Hematopoietic multipotent progenitor cell treated with erythropoietin and hydrocortisone succinate and interleukin-3 and kit ligand, for 15 days (in vitro differentiated cells): ENCODE measurements at places on chromosomes 2 and 18.
A peak's percentile ranks its signal among the peaks of the same experiment; 100 is the strongest.

DNA sequence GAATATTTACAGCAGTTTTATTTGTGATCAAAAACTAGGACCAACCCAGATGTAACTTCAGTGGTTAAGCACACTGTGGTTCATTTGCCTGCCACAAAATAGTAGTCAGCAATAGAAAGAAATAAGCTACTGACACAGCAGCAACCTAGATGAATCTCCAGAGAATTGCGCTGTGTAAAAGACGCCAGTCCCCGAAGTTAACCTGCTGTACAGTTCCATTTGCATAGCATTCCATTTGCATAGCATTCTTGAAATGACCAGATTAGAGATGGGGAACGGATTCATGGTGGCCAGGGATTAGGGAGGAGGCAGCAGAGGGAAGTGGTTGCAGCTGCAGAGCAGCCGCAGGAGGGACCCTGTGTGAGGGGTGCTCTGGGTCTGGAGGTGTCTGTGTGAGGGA is 39.3 kb upstream of the NFATC1 start:
- no peak for DNase-seq

DNA sequence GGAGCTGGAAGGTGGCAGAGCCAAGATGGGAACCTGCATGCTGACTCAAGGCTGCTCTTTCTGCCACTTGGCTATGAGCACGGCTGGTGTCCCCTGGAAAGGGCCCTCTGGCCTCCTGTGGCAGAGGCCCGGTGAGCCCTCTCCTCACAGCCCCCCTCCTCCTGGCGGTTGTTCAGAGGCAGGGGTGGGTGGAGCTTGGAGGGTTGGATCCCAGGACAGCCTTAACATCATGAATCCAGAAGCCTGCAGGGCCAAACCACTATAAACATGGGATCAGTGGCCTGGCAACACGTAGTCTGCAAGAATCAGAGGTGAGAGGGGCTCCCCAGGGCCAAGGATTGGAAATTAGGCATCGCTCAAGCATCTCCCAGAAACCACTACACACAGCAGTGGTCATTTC is 48.5 kb upstream of the LOXHD1 start:
- DNase-seq, result no peak

DNA sequence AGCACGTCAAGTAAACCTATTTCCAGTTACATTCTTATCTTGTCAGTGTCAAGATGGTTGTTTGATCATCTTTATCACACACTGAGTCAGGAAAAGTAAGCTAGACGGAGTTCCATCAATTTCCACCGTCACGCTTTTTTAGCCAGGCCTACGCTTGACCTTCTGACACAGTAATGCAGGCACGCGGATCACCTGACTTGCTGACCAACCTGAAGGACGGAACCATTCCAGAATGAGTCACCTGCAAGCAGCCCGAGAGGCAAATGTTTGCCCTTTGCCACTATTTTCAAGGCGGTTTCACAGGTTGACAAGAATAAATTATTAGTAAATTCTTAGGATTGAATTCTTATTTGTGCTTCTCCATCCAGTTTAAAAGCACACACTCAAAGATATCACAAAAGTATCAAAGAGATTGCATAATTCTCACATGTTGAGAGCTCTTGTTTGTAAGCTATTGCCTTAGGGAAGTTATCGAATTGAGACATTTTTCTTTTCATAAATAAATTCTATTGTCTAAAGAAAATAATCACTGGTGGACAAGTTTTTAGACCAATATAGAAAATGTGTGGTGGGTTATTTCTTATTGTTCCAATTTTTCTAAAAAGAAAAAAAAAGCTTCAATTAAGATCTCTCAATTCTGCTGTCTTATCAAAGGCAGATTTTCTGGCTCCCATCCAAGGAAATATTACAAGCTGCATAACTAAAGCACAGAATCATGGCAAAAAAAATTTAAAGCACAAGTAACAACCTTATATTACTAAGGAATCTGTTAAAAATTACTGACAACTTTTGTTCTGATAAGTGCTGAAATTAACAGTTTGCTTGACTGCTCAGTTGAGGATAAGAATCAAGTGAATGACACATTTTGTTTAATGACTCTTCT is 31.9 kb downstream of the UXS1 start:
- DNase-seq, result peak; percentile 12

DNA sequence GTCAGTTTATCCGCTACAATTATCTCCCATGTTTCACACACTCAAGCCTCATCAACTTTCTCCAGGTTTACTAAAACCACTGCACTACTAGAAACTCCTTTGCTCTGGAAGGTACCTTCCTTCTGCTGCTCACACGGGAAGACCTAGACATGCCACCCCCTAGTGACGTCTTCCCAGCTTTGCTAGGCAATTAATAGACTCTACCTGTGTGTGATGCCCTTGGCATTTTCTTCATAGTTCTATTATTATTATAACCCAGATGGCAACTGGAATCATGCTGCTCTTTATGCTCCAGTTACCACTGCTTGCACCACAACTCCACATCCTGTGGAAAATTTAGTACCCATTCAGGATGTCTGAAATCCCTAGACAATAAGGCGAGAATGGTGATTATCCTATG is 42.4 kb downstream of the CACNB4 start:
- DNase-seq, result no peak

DNA sequence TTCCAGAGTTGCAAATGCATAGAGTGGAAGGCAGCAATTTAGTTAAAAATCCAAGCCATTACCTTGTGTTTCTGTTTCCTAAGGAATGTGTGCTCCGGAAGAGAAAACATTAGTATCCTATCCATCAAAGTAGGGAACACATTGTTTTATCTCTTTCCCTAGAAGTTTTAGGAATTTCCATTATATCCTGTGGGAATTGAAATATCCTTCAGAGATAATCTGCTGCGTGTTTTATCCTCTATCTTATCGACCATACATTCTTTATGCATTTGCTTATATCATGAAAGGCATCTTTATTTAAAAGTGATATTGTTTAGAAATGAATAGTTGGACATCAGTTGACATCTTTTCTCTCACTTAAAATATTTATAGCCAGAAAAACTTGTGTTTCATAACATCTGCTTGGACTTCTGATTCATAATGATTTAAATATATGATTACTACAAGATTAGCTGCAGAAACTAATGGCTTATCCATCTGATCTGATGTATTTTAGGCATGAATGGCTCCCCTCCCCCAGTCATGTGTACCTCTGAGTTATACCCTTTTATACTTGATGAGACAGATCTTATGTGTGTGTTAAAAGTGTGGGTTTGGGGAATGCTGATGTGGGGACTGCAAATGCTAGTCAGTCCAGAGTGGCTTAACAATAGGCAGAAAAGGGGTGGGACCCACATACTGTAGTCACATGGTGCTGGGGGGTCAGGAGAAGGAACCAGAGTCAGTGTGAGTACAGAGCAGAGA is 136.2 kb upstream of the ARHGAP28 start:
- no peak for DNase-seq

GRCh38 chr2:178796079-178796677 is 11.0 kb downstream of the TTN start:
- DNase-seq, result no peak

DNA sequence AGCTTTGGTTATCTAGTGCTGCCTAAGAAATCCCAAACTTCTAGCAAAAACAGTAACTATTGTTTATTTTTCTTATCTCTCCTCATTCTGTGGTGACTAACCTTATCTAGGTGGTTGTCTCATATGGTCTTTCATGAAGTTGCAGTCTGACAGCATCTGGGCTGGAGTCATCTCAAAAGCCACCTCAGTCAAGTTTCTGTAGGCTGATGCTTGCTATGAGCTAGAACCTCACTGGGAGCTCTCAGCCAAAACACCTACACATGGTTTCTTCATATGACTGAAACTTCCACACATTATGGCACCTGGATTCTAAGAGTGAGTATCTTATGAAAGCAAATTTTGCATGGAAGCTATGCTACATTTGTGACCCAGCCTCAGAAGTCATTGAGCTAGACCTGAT is 596.4 kb upstream of the VRK2 start:
- no peak for DNase-seq

DNA sequence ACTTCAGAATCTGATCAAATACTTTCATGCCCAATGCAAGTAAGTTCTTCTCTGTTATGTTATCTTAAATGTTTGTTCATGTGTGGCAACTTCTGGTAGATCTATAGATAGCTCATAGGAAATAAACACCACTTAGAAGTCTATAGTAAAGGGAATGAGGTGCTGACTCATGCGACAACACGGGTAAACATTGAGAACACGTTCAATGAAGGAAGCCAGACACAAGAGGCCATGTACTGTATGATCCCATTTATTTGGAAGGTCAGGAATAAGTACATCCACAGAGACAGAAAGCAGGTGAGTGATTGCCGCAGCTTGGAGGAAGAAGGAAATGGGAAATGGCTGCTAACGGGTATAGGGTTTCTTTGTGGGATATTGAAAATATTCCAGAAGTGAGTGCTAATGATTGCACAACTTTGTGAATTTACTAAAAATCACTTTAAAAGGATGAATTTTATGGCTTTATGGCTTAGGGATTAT is 95.4 kb downstream of the ITGB1BP1 start:
- DNase-seq, result no peak

DNA sequence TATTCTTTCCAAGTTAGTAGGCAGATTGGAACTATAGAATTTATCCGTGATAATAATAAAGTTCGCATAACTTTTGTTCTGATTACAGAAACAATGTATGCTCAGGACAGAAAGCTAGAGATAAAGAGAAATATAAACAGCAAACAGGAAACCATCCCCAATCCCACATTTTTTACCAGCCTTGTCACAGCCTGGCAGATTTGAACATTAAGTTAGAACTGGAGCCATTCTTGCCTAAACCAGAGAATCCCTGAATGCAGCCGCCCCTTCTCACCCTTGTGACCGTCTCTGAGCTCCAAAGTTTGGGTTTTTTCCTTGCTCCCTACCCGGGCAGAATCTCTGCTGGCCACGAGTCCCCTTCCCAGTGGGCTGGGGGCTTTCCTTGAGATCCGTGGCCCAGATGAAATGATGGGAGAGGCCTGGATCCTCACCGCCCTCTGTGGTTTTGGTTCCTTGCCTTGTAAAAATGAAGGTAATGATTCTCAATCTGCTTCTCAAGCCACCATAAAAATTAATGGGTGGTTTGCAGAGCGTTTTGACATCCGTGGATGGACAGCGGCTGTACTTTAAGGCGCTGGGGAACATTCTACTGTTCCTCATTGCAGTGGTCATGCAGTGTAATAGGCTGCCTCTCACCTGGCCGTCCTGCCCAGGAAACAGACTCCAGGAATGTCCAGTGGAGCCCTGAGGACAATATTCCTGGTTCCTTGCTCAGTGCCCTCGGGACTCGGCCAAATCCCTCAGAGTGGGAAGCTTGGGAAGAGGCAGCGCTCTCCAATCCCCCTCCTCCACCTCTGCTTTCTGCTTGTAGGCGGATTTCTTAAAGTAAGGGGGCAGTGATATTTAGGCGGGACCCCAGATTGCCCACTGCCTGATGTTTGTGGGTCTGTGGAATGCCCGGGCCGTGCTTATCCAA is 1.6 kb downstream of the SH3BP4 start:
- DNase-seq, result no peak

GRCh38 chr18:8741117-8741516 is 35.8 kb downstream of the MTCL1 start:
- no peak for DNase-seq
